ENCODE measurements at places on chromosomes 4 and X.
A peak's percentile ranks its signal among the peaks of the same experiment; 100 is the strongest.

- no peak for DNase-seq
Observed at GRCh38 chr4:148057516-148057915, 325.6 kb downstream of the ARHGAP10 start.

GRCh38 chr4:77817304-77818072 is 1.7 kb downstream of the CNOT6L start:
- no peak for DNase-seq

- DNase-seq, result no peak
Observed at GRCh38 chr4:26509681-26510333, 19.5 kb upstream of the CCKAR start.

DNA sequence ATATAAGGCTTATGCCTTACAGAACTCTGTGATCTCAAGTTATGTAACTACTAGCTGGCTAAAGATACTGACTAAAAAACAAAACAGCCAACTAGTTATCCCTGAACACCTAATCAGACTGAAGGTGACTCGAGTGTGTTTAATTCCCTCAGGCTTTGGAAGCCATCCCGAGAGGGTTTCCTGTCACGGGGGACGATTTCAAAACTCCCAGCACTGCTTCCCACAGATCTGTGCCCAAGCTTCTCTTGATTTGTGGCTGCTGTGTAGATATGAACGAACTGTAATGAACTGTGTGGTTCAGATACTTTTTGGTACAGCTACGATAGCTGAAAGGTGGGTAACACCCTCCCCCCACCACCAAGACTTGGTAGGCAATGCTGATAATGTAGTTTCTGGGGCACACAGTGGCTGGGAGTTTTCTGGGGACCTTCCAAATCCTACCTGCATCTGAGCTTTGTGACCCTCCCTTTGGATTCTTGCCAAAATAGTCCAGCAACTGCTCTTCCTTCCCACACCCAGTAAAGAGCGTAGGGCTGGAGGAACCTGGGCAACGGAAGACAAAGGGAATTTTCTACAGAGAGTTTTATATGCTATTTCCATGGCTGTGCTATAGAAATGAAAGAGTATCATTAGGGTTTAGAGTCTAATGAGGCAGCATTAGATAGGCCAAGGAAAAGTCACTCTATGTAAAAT is 148.8 kb downstream of the MGST2 start:
- peak; percentile 42 for DNase-seq

GRCh38 chr4:110878956-110879355 is 256.1 kb upstream of the PITX2 start:
- DNase-seq, result no peak

DNA sequence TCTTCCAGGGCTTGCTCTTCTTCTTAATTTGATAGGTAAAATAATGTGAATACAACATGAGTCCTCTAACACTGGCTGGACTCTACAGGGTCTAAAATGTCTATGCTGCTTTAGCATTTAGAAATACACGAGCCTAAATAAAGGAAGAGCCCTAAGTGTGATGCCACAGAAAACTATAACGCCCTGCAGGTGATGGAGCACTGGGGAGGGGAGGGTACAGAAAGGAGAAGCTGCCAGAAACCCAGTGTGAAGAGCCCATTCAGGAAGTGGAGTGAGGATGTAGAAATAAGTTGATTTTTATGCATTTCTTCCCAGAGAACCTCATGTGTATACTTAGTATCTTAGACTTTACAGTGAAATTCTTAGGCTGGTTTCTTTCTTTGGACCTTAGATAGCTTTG is 83.4 kb downstream of the TNIP2 start:
- no peak for DNase-seq

- no peak for DNase-seq
Observed at GRCh38 chr4:36178484-36178883, 65.8 kb downstream of the ARAP2 start.

DNA sequence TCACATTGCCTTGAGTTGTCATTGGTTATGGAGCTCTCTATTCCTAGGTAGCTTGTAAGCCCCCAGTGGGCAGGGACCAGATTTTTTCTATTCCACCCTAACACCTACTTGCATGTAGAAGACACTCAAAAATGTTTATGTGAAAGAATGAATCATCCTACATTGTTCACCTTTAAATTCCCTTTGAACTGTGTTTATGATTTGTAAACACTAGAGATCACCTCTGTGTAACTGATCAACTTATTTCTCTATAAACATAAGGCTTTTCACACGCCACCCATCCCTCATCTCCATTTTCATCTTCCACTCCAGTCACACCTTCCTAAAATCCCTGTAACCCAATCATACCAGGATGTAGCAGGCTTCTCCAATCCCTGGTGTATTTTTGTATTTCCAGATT is 142.6 kb upstream of the LEF1 start:
- no peak for DNase-seq

DNA sequence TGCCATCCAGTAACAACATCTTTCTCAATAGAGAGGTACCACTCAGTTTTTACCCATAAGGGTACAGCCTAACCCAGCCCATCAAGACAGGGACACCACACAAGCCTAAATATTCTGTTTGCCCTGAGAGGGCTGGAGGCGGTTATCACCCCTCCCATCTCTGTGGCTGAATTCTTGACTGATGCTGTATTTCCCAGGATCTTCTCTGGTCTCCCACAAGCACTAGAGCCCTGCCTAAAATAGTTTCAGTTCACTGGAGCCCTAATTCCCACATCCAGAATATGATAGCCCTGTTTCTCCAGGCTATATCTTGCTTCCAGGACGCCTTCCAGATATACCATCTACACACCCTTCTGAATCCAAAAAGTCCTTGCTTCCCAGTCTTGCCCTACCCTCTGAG is 91.6 kb upstream of the NMU start:
- no peak for DNase-seq

DNA sequence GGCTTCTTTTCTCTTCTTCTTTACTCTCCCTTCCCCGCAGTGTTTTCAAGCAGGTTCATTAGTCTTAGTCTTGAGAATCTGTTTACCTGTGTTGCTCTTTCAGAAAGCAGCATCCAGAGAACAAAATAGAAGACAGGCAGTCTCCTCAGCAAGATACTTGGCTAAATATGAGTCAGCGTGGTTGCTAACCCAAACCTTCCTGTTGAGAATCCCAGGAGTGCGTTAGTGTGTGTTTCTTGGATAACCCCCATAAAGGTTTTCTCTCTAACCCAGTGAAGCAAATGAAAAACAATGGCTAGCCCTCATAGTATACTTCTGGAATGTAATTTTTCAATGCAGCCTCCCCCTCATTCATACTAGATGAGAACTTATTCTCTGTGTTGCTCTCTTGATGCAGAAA is 41.1 kb downstream of the BMPR1B start:
- DNase-seq, result no peak

DNA sequence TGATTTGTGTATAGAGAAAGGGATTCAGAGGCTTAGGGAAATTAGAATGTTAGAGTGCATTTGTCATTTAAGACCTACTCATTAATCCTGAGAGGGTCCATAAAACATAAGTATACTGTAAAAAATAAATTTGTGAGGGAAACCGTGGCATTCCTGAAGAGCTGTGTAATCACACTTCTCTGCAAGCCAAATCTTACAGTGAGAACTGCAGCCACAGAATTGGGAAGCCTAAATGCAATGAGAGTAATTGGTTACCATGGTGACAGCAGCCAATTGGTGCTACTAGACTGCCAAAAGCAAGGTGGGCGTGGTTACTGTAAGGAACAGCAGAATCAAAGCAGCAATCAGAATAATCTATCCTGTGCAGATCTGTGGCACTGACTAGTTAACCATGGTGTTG is 345.2 kb upstream of the GRID2 start:
- no peak for DNase-seq

GRCh38 chrX:141673946-141674345 is 24.6 kb downstream of the SPANXD start:
- no peak for DNase-seq

GRCh38 chrX:1493877-1494510 is 41.3 kb upstream of the ASMTL start:
- peak; percentile 69 for DNase-seq

DNA sequence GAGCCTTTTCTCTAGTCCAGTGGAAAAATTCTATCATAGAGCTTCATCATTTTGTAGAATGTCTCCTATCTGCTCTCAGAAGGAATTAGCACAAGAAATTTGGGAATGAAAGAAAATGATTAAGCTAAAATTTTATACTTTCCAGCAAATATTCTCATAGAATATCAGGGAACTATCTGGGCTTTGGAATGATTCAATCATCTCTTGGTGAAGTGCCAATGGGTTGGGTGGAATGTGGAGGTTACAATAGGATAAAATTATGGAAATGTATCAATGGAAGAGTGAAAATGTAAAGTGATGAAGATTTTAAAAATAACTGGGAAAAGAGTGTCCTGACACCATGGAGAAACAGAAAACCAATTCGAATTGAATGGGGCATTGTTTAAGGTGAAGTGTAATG is 119.0 kb upstream of the MID1 start:
- DNase-seq, result no peak

Data from suppressor macrophage treated with lipopolysaccharide for 4 hours (primary cell).